ENCODE measurements at places on chromosomes 1 and 21.

GRCh38 chr1:188269956-188270355, 1441.2 kb downstream of the PLA2G4A start:
- no peak overlapping the region for H3K4me3 ChIP-seq
- H3K4me1 ChIP-seq: no peaks in the 10 kb centered on the region
- H3K36me3 ChIP-seq: no peaks in the 10 kb centered on the region

- DNase-seq: no peak
- H3K27me3 ChIP-seq: no peaks in the 10 kb centered on the region
- H3K36me3 ChIP-seq: peaks cover 31% of the 10 kb centered on the region
- peaks cover 39% of the 10 kb centered on the region for H3K4me1 ChIP-seq
- H3K4me3 ChIP-seq: no peak overlapping the region
- H3K27ac ChIP-seq: no peak overlapping the region
Observed at GRCh38 chr1:170064821-170065220, 9.7 kb downstream of the KIFAP3 start.

GRCh38 chr21:17988102-17988437, 168.9 kb upstream of the C21orf91 start:
- H3K27ac ChIP-seq: no peak overlapping the region
- no peaks in the 10 kb centered on the region for H3K36me3 ChIP-seq
- no peak overlapping the region for H3K4me3 ChIP-seq
- no peaks in the 10 kb centered on the region for H3K27me3 ChIP-seq
- DNase-seq: no peak

DNA sequence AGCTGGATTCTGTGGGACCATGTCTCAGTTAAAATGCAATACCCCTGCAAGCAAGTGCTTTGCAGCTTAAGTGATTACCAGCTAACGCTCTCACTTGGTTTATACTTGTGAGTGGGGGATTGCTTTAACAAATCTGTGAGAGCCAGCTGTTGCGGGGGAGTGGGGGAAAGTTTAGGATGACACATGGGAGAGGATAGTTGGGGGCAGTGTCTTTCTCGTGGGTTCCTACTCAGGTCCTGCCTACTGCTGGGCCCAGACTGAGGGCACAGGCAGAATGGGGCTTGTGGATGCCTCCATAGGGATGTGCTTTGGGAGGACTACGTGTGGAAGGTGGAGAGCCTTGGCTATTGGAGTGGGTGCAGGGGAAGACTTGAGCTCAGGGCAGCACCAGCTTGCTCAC, 60.1 kb downstream of the ELK4 start:
- H3K4me1 ChIP-seq: peaks cover 4% of the 10 kb centered on the region
- H3K27ac ChIP-seq: no peak overlapping the region
- H3K27me3 ChIP-seq: peaks cover 53% of the 10 kb centered on the region
- no peaks in the 10 kb centered on the region for H3K36me3 ChIP-seq

DNA sequence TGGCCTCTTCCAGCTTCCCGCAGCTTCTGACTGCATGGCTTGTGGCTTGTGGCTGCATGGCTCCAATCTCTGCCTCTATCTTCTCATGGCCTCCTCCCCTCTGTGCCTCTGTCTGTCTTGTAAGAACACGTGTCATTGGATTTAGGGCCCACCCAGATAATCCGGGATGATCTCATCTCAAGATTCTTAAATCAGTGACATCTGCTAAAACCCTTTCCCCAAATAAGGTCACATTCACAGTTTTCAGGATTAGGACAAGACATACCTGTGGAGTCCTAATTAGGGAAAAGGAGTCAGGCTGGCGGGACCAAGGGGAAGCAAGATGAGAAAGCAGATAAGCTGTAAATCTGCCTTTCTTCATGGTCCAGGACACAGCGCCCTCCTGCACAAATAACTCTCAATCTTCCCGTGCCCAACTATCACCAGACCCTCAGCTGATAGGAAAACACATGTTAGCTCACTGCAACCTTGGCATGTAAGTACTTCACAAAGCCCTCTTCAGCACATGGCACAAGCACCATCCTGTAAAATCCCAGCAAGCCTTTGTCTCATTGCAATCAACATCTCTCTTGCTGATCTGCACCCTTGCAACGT, 82.2 kb downstream of the SPSB1 start:
- no peak for DNase-seq
- H3K27me3 ChIP-seq: no peaks in the 10 kb centered on the region
- no peak overlapping the region for H3K4me3 ChIP-seq

GRCh38 chr1:225944387-225944786, 3.4 kb upstream of the LEFTY2 start:
- H3K4me1 ChIP-seq: peaks cover 10% of the 10 kb centered on the region
- H3K4me3 ChIP-seq: no peak overlapping the region
- peaks cover 8% of the 10 kb centered on the region for H3K27me3 ChIP-seq
- H3K27ac ChIP-seq: no peak overlapping the region

DNA sequence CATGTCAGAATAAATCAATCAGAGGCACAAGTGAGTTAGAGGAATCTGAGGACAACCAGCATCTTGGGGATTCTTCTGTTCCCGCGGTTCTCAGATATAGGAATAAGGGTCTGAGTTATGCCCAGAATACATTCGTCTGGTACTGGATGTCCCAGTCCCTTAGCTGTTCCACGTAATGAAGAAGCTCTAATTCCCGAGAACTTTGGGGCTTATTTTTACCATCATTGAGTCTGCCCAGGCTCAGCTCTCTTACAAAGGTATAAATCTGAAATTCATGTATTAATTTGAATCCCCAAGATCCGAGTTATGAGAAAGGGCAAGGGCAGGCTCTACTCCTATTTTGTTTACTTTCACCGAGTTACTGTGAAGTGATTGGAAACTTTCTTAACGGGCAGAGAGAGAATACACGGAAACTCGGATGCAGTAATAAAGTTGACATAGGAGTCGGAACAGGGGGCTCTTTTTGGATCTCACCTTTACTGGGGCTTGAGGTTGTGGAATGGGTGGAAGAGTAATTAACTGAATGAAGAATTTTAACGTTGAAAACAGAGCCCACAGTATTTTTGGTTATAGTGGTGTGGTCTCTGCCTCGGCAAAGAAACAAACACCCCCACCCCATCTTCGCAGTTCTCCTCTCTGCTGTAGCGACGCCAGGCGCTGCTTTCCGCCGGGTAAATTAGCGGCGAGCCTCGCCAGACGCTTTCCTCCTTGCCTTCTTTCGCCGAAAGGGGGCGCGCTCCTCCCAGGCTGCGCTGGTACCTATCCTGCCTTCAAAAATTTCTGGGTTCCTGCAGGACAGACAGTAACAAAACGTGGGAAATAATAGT, 7.1 kb downstream of the PRRX1 start:
- H3K4me1 ChIP-seq: peaks cover 14% of the 10 kb centered on the region
- H3K27ac ChIP-seq: no peak overlapping the region
- H3K4me3 ChIP-seq: no peak overlapping the region

DNA sequence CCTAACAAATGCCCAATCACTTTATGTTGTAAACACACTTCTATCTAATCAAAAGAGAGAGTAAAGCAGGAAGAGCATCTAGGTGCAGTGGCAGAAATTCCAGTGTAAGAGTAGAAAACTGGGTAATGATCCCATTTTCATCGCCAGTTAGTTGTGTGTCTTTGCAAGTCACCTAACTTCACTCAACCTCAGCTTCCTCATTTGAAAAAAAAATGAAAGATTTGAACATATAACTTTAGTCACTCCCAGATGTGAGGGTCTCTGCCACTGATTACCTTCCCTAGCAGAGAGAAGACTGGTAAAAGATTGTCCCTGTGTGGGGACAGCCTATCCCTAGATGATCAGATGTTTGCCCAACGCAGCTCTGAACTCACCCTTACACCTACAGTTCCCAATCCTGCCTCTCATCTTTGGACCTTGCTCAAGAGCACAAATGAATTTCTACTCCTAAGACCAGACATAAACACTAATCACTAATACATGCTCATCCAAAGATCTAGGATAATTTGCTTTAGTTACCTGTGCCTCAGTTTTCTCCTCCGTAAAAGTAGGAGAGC, 25.2 kb upstream of the DUSP23 start:
- DNase-seq: no peak
- H3K27me3 ChIP-seq: peaks cover 4% of the 10 kb centered on the region
- H3K4me1 ChIP-seq: no peaks in the 10 kb centered on the region

GRCh38 chr1:155241069-155241679, 14.1 kb downstream of the ENTREP3 start:
- H3K27me3 ChIP-seq: peaks cover 3% of the 10 kb centered on the region
- peak overlapping the region; percentile 86 for H3K27ac ChIP-seq
- H3K36me3 ChIP-seq: peaks cover 16% of the 10 kb centered on the region
- H3K4me1 ChIP-seq: peaks cover 52% of the 10 kb centered on the region
- H3K4me3 ChIP-seq: peak overlapping the region; percentile 84

DNA sequence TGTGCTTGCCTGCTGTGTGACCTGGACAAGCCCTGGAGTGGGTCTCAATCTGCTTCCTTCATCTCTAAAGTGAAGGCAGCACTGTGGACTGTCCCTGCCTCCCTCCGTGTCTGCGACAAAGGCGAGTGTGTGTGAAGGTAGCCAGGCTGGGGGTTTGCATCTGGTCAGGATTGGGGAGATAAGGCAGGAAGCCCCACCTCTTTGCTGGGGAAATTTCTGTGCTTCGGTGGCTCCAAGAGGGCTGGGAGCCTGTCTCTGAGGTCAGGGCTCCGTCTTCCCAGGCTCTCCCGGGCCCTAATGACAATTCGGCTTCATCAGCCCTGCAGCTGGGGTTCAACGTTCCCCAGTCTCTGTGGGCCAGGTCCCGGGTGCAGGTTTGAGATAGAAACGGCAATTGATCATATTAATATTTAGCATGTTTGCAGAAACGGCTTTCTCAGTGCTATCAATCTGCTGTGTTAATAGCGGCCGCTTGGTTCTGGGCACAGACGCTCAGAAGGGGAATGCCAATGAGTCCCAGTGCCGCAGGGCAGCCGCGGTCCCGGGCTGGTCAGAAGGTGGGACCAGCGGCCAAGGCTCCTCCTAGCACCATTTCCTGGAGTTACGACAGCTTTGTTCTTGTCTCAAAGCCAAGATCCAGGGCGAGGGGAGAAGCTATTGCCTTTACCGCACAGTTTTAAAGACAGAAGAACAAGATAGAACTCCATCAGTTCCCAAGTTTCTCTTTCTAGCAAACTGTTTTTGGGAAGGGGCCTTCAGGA, 105.7 kb downstream of the PRDM16 start:
- no peak overlapping the region for H3K4me3 ChIP-seq
- no peak overlapping the region for H3K27ac ChIP-seq
- DNase-seq: no peak
- H3K36me3 ChIP-seq: no peaks in the 10 kb centered on the region
- H3K4me1 ChIP-seq: no peaks in the 10 kb centered on the region

- no peak overlapping the region for H3K4me3 ChIP-seq
- H3K27me3 ChIP-seq: peaks cover 37% of the 10 kb centered on the region
- no peak overlapping the region for H3K27ac ChIP-seq
- DNase-seq: no peak
- peaks cover 6% of the 10 kb centered on the region for H3K4me1 ChIP-seq
Observed at GRCh38 chr1:39631361-39632322, 7.8 kb downstream of the HEYL start.

- peak; percentile 59 for DNase-seq
- H3K27me3 ChIP-seq: no peaks in the 10 kb centered on the region
- H3K36me3 ChIP-seq: peaks cover 17% of the 10 kb centered on the region
Observed at GRCh38 chr1:43979528-43980254, 681 bp downstream of the B4GALT2 start.

DNA sequence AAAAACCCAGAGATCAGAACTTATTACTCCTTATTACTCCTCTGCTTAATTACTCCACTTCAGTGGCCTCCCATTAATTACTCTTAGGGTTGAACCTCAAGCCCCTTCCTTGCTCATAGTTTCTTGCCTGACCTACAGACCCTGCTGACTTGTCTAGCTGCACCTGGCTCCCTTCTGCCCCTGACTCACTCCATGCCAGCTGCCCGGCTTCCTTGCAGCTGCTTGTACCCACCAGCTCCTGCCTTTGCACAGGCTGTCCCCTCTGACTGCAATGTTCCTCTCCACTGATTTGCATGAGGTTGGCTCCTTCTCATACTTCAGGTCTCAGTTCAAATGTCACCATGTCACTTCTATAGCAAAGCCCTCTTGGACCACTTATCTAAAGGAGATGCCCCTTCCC, 1.9 kb upstream of the PTPRU start:
- peaks cover 6% of the 10 kb centered on the region for H3K36me3 ChIP-seq
- H3K27ac ChIP-seq: no peak overlapping the region
- H3K27me3 ChIP-seq: peaks cover 45% of the 10 kb centered on the region
- no peak for DNase-seq
- H3K4me1 ChIP-seq: peaks cover 35% of the 10 kb centered on the region

GRCh38 chr1:201004732-201005131, 18.8 kb downstream of the KIF21B start:
- no peaks in the 10 kb centered on the region for H3K27me3 ChIP-seq
- peak overlapping the region; percentile 22 for H3K27ac ChIP-seq
- H3K4me3 ChIP-seq: no peak overlapping the region
- peaks cover 52% of the 10 kb centered on the region for H3K36me3 ChIP-seq
- DNase-seq: no peak
- peaks cover 14% of the 10 kb centered on the region for H3K4me1 ChIP-seq

DNA sequence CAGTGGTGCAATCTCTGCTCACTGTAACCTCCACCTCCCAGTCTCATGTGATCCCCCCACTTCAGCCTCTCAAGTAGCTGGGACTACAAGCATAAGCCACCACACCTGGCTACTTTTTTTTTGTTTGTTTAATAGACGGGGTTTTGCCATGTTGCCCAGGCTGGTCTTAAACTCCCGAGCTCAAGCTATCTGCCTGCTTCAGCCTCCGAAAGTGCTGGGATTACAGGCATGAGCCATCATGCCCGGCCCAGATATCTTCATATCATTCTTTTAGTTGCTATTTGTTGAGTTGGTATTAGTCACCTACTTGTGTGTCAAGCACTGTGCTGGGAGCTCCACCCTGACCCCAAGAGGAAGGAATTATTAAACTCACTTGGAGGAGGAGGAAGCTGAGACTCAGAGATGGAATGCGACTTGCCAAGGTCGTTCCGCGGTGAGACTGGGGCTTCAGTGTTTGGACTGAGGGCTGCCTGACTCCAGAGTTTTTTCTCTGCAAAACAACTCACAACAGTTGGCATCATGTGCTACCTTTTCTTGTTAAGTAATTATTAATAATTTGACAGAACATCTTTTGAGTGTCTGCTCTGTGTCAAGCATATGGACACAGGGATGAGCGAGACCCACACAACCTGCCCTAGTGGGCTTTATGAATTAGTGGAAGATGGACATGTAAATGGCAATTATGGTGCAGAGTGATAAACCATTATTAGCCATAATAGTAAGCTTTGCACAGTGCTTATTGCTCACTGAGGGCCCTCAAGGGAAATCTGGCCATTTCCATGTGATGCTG, 132.0 kb downstream of the FOXD2 start:
- no peak overlapping the region for H3K4me3 ChIP-seq
- peaks cover 9% of the 10 kb centered on the region for H3K4me1 ChIP-seq
- H3K27me3 ChIP-seq: peaks cover 7% of the 10 kb centered on the region
- H3K36me3 ChIP-seq: no peaks in the 10 kb centered on the region

- H3K4me3 ChIP-seq: no peak overlapping the region
- no peak for DNase-seq
- H3K27ac ChIP-seq: no peak overlapping the region
- H3K36me3 ChIP-seq: no peaks in the 10 kb centered on the region
- no peaks in the 10 kb centered on the region for H3K4me1 ChIP-seq
- peaks cover 17% of the 10 kb centered on the region for H3K27me3 ChIP-seq
Observed at GRCh38 chr1:208369045-208369444, 124.9 kb upstream of the PLXNA2 start.

- H3K4me3 ChIP-seq: no peak overlapping the region
- no peaks in the 10 kb centered on the region for H3K27me3 ChIP-seq
- H3K36me3 ChIP-seq: no peaks in the 10 kb centered on the region
Observed at GRCh38 chr1:110477041-110477440, 26.1 kb downstream of the PROK1 start.
